ENCODE measurements at places on chromosomes 12 and 14.

DNA sequence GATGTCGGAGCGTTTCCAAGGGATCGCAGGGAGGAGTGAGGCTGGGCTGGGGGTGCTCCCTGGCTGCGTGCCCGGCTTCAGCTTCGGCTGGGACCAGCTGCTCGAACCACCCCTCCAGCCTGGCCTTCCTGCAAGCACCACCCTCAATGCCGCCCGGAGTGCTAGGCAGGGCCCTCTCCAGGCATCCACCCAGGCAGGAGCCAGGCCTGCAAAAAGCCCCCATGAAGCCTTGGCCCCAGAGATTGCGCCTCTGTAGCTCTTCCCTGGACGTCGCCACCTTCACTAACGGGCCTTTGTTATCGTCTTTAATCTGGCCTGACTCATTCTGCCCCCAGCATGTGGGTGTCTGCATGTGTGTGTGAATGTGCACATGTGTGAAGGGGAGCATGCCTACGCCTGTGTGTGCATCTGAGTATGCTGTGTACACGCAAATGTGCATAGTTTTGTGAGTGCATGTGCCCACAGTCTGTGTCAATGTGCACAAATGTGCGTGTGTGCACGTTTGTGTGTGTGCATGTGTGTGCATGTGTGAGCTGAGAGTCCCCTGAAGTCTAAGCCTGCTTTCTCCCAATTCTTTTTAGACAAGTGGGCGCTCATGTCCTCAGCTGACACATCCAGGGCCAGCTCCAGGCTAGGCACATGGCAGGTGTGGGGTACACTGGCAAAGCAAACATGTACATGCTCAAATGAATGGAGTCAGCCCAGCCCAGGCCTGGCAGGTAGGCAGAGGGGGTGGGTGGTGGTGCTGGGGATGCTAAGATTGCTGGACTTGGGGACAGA is 195.4 kb upstream of the C14orf180 start:
- no peak for DNase-seq

DNA sequence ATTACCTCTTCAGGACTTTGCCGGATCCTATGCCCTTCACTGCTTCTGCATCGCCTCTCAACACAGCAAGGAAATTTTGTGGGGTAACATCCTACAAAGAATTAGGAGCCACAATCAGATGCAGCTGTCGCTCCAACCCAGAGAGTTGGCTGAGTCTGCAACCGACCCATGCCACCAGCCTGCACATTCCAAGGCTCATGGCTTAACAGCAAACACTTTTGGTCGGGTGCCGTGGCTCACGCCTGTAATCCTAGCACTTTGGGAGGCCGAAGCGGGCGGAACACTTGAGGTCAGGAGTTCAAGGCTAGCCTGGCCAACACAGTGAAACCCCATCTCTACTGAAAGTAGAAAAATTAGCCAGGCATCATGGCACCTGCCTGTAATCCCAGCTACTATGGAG is 32.3 kb downstream of the LGMN start:
- DNase-seq: no peak

GRCh38 chr14:37045340-37046061 is 126.9 kb downstream of the SLC25A21 start:
- no peak for DNase-seq

DNA sequence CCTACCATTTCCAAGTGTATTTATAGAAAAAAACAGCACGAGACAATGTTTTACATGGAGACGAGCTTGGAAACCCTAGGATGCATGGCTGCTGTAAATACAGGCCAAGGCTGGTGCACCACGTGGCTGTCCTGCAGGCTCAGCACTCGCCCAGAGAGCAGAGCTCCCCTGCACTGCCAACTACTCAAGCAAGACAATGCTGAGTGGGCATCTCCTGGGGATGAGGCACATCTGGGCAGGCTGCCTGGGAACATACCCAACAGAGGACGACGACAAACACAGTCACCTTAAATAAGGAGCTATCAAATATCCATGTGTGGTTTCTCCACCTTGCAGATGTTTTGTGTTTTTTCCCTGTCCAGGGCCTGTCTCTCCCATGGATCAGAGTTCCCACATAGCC is 128.3 kb upstream of the PRMT8 start:
- DNase-seq: no peak

- DNase-seq: peak; percentile 21
Measured at GRCh38 chr14:67806246-67806645, 10.1 kb downstream of the ZFYVE26 start.

DNA sequence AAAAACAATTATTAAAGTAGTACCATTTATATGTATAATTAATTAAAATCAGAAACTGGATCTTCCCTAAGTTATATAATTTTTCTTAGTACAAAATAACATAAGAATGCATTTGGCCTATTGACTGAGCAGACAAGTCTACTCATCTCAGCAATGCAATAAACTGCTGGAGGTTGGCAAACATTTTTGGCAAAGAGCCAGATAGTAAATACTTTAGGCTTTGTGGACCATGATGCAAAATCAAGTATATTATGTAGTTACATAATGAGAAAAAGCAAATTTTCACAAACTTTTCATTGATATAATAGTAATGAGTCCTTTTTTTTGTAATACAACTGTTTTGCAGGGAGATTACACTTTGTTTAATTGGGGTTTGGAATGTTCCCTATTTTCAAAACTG is 30.9 kb downstream of the ERGIC2 start:
- DNase-seq: peak; percentile 61

DNA sequence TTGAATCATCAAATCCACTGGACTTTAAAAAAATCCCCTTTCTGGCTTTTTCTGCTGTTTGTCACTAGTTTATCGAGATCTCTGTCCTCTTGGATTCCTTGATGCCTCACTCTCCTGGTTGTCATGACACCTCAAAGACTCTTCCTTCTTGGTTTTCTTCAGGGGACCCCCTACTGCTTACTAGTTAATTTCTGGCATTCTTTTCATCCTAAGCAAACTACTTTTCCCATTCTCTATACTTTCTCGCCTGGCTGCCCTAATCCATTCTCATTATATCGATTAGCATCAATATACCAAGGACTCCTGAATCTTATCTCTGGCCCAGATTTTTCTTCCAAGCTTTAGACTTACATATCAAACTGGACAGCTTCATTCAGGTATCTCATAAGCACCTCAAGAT is 98.6 kb downstream of the NEDD1 start:
- DNase-seq: no peak

GRCh38 chr12:38158428-38159091 is 158.0 kb upstream of the ALG10B start:
- no peak for DNase-seq

DNA sequence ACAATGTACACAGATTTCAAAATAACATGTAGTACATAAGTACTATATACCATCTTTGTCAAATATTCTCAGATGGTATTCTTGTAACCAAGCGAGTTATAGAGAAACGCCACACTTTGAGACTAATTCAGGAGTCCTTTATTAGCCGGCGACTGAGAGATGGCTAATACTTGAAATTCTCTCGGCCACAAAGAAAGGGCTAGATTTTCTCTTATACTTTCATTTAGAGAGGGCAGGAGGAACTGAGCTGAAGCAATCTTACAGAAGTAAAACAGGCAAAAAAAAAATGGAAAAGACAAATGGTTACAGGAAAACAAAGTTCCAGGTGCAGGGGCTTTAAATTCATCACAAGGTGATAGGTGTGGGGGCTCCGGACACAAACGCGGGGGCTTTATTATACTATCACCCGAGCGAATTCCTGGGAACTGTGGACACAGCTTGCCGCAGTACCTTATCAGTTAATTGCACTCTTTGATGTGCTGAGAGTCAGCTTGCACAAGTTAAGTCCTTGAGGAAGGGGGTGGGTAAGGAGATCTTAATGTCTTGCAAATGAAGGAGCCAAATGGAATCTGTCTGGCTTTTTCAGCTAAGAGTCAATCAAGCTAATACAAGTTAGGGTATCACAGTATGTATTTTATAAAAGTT is 382.3 kb downstream of the KCNH5 start:
- no peak for DNase-seq

DNA sequence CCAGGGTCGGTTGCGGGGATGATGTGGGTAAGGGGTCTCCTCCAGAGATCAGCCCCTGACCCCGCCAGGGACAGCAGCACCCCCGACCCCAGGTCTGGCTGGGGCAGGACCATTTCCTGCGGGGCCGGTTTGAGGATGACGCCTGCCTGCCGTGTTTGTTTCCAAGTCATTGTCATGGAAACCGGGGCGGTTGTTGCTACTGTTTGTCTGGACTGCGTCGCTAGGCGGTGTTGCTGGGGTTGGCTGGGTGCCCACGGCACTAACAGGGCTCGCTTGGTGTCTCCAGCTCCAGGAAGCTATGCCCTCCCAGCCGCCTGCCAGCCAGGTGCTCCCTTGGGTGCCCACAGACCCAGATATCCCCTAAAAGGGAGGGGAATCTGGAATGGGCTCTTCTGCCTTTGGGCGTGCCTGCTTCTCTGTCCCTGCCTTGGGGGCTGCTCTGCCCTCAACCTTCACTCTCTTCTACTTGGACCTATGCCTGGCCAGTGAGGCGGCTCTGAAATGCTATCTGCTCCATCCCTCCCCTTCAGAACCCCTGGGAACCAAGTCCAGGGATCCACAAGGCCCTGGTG is 4.7 kb upstream of the CRIP1 start:
- peak; percentile 99 for DNase-seq

DNA sequence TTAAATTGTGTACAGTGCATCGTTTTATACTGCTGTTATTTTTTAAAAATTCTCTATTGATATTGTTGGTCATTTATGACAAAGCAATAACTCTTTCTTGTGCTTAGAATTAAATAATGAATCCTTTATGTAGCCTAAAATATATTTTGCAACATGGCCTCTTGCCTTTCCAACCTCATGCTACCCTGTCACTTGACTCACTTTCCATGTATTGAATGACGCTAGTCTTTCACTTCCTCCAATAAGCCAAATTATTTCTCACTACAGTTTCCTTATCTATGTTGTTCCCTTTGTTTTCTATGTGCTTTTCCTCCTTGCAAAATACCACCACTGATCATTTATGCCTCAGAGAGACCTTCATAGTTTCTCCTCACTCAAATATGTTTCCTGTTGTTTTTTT is 16.3 kb upstream of the EPYC start:
- DNase-seq: no peak

- no peak for DNase-seq
Measured at GRCh38 chr12:120909633-120910298, 5.6 kb upstream of the SPPL3 start.

DNA sequence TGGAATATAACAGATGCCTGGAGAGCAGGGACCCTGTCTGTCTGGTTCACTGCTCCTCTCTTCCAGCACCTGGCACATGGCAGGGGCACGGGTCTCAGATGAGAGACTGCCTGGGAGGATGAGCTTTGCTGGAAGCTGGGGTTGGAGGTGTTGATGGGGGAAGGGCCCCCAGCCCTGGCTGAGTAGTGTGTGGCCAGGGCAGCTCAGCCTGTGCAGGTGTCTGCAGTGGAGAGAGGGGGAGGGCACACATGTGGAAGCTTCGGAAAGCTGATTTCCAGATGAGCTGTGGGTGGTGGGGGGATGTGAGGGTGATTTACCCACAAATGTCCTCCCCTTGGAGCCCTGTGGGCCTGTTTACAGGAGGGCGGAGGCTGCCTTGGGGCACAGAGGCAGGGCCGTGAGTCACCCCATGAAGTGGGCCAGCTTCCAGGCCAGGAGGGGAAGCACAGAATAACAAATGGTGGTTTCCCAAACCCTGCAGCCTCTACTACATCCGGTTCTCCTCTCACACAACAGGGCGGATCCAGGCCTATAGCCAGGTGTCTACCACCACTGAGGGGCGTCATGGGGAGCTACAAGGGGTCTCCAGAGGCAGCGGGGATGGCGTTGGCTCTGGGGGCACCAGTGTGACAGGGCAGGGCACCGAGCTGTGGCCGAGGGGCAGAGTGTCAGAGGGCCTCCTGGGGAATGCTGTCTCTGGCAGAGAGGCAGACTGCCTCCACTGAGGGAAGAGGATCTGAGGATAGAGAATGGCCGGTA is 11.0 kb downstream of the KRT7 start:
- DNase-seq: peak; percentile 86

- no peak for DNase-seq
Measured at GRCh38 chr14:90593254-90594040, 196.6 kb downstream of the CALM1 start.

DNA sequence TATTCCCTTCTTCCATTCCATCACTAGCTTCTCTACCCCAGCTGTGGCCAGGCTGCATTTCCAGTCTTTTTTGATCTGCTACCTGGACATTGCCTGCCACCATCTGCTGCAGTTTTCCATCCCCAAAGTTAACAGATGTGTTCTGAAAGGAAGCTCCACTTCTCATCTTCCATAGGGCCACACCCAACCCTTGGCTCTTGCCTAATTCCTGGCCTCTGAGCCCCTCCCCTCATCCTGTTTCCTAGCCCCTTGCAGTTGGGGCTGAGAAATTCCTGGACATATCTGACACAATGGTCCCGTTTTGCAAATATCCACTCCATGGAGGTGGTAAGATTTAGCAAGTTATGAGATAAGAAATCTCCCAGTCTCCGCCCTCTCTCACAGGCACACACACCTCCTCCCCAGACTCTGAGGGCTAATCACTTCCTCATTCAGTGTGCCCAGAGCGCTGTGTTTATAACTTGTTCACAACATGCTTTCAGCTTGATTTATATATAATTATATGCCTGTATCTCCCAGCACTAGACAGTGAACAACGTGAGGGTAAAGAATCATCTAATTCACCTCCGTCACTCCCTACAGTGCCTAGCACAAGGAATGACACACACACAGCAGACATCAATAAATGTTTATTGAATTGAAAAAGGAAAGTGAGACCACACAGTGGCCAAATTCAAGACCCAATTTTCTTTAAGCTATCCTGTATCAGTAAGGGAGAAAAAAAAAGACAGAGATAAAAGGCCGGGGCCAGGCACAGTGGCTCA is 13.4 kb downstream of the SMUG1 start:
- no peak for DNase-seq

- DNase-seq: no peak
Measured at GRCh38 chr12:14072987-14073386, 91.6 kb upstream of the GRIN2B start.

GRCh38 chr12:50639721-50640120 is 124.2 kb upstream of the ATF1 start:
- DNase-seq: no peak

GRCh38 chr12:98868538-98868937 is 223.4 kb downstream of the APAF1 start:
- no peak for DNase-seq

DNA sequence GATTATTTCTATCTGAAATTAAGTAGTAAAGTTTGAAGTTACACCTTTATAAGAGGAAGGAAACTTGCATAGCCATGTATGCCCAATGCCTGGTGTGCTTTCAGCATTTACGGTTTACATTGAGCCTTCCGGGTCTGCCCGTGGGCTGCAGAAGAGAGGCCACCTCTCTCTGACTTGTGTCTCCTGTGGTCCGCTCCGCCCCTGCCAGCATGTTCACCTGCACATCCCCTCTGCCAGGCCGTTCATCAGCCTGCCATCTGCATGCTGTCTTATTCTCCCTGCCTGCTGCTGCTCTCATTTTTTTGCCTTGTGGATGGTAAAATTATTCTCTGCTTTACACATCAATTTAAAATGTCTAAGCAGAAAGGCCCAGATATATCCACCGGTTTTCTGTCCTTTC is 41.5 kb upstream of the DYNC1H1 start:
- no peak for DNase-seq

GRCh38 chr14:78022059-78022458 is 148.1 kb upstream of the NRXN3 start:
- peak; percentile 55 for DNase-seq

All from HFFc6 (cell line).